ENCODE measurements at places on chromosomes 3 and 15.

GRCh38 chr3:129481766-129482332 lies 41.8 kb downstream of the IFT122 start:
- DNase-seq: no peak

GRCh38 chr15:63374686-63375520 lies 6.7 kb downstream of the CA12 start:
- no peak for DNase-seq

- DNase-seq: no peak
These were observed 28.7 kb downstream of the TLE3 start for GRCh38 chr15:70068783-70069565.

GRCh38 chr3:101940521-101941317 lies 91.4 kb downstream of the NFKBIZ start:
- no peak for DNase-seq

DNA sequence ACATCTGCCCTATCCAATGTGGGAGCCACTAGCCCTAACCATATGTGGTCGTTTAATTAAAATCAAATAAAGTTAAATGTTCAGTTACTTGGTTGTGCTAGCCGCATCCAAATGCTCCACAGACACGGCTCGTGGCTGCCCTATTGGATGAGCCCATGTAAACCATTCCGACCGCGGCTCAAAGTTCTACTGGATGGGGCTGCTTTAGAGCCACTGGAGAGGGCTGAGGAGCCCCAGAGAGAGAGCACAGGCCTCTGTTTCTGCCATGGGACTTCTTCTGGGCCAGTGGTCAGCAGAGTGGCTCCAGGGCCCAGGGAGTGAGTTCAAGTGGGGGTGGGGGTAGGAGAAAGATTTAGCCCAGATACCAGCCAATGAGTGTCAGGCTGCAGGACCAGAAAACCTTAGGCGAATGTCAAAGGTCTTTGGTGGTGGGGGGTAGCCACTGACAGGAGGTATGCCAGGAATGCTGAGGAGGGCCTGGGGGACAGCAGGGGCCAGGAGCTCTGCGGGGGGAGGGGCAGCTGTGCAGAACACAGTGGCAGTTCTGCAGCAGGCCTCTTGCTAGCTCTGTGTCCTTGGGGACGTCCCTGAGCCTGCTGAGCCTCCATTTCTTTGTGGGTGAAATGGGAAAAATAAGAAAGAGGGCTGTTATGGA lies 30.1 kb downstream of the SPSB4 start:
- no peak for DNase-seq

DNA sequence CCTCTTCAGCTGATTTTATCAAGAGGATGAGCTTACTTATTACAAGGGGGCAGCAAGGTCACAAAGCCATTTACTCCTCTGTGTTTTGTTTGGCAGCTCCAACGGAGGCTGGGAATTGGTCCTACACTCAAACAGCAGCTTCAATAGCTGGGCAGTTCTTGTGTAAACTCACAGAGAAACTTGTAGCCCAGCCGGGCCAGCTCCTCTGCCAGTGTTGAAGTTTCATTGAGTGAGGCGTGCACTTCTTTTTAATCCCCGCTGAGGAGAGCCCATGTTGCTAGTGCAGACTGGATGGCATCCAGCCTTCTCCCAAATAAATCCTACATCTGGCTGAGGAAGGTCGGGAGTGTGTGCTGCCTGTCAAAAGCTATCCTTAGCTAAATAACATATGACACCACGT lies 59.5 kb downstream of the BFSP2 start:
- DNase-seq: no peak

DNA sequence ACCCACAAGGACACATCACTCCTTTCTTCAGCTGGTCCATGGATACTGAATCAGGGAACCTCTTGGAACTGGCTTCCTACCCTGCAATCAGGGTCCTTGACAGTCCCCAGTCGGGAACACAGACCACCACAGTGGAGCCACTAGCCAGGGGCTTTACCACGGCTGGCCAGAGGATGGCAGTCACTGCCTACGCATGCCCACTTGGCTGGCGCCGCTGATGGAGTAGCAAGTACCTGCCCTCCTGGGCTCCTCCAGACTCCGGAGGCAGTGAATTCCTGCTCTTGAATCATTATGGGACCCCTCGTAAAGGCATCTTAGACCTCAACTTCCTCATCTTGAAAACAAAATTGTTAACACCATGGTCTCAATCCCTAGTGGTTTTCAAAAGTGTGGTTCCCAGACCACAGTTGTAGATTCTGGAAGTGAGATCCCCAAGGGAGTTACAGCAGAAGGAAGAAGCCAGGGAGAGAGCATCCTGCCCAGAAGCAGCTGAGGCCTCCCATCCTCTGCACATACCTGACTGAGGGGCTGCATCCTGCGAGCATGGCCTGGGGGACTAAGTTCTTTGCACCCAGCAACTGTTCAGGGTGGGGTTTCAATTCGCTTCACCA lies 9.1 kb upstream of the SKIC8 start:
- peak; percentile 17 for DNase-seq

GRCh38 chr3:24160424-24161095 lies 215.5 kb downstream of the NR1D2 start:
- DNase-seq: no peak

GRCh38 chr3:47193871-47194859 lies 30.3 kb upstream of the SETD2 start:
- no peak for DNase-seq

- no peak for DNase-seq
These were observed 129.5 kb downstream of the TFDP2 start for GRCh38 chr3:142019794-142020320.

DNA sequence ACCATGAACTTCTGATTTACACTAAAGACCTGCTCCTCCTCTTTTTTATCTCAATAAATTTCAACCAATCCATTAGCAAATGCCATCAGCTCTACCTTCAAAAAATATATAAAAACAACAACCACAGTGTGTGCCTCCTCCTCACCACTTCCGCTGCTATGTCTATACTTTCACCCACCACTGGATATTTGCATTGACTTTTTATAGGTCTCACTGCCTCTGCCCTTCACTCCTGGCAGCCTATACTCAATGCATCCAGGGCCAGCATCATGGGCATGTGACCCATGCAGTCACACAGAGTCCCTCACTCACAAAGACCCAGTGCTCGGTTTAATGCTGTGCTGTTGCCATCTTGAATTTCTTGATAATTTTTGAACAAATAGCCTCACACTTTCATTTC lies 53.5 kb upstream of the CCDC54 start:
- DNase-seq: no peak

DNA sequence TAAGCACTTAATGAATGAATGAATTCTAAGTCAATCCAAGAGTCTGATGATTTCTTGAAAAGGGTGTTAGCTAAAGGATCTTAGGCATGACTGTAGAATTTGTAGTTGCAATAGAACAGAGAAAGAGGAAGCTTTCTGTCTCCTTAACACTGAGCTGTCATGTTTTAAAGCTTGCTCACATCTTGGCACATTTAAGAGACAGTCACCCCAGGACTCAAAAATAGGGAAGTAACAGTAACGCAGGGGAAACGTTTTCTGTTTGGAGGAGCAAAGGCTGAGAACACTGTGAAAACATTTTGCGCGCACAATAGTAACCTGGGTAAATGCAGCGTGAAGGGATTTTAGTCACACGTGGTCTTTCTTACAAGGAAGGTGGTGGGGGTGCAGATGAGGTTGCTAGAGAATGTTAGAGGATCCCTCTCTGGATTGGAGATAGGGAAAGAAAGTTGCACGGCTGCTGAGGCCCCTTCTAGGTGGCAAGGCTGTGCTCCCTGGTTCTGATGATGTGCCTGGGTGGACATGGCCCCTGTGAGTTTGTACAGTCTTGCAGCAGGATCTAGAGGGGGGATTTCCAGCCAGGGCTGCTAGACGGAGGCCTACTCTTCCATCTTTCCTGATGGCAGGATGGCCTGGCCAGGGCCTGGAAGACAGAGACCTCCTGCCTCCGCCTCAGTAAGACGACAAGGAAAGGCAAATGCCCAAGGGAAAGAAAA lies 12.0 kb downstream of the STARD5 start:
- no peak for DNase-seq

GRCh38 chr15:88932875-88933330 lies 19.7 kb upstream of the MFGE8 start:
- no peak for DNase-seq

GRCh38 chr3:29453284-29454001 lies 172.6 kb downstream of the RBMS3 start:
- DNase-seq: no peak

- no peak for DNase-seq
These were observed 37.2 kb upstream of the CA12 start for GRCh38 chr15:63418811-63419210.

DNA sequence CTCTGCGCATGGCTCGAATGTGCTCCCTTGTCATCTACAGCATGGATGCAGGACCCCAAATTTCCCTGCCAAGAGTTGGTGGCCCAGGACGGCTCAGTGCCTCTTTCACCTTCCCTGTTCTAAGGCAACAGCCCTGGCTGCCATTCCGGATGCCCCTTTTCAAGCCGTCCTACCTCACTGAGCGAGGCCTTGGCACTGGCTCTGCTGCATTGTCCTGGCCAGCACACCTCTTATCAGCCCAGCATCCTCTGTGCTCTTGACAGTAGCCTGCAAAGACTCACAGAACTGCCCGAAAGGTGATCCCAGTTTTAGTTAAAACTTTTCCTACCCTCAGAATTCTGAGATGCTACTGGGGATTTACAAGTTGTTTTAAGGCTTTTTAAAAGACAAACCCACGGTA lies 122.0 kb downstream of the MECOM start:
- DNase-seq: no peak

GRCh38 chr3:128997486-128998133 lies 3.5 kb upstream of the EFCC1 start:
- DNase-seq: no peak

DNA sequence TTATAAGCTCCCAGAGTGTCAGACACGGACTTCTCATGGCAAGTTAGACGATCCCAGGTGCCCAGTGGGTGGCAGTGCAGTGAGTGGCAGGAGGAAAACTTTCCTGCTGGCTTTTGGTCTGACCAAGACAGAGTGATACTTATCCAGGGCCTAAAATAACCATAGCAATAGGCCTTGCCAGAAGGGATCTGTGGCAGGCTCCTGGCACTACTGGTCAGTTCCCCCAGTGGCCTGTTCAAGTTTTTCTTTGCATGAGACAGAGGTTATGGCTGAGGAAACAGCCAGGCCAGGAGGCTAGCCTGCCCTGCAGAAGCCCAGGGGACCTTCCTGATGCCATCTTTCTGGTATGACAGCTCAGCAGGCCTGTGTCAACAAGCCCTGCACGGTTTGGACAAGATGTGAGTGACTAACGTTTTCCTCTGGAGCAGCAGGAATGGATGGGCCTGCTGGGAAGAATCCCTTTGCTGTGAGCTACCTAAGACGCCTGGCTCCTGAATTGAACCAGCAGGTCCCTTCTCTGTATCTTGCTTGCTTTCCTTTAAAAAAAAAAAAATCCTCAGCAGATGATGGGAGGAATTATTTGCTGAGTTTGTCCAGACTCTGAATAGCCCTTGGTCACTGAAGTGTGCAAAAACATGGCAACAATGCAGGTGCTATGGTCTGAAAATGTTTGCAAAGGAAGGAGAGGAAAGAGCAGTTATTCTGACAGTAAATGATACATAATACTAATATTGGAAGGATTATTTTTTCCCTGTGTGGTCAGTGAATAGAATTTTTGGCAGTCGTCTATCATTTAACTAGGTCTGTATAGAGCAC lies 18.0 kb downstream of the SCG5 start:
- DNase-seq: no peak

DNA sequence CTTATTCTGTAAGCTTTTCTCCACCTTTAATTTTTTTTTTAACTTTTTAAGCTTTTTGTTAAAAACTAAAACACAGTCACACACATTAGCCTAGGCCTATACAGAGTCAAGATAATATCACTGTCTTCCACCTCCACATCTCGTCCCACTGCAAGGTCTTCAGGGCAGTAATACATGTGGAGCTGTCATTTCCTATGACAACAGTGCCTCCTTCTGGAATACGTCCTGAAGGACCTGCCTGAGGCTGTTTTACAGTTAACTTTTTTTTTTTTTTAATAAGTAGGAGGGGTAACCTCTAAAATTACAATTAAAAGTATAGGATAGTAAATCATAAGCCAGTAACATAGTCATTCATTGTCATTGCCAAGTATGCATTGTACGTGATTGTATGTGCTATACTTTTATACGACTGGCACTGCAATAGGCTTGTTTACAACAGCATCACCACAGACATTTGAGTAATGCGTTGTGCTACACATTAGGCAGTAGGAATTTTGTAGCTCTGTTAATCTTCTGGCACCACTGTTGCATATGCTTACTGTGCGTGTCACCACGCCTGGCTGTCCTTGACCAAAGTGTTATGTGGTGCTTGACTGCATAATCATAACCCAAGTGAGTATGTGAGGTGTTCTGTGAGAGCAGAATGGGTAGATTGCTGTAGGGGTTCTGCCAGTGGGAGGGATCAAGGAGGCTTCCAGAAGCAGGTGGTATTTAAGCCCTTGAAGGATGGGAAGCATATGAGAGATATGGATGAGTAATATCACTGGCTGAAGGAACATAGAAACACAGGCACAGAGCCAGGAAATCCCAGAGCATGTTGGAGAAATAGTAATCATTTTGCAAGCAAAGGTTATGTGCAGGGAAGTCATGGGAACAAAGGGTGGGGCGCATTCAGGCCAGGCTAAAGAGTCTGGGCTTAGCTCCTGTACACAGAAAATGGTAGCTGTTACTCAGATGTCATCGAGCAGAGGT lies 18.3 kb downstream of the FBXO22 start:
- DNase-seq: no peak

GRCh38 chr15:65902373-65902772 lies 33.1 kb downstream of the RAB11A start:
- no peak for DNase-seq

DNA sequence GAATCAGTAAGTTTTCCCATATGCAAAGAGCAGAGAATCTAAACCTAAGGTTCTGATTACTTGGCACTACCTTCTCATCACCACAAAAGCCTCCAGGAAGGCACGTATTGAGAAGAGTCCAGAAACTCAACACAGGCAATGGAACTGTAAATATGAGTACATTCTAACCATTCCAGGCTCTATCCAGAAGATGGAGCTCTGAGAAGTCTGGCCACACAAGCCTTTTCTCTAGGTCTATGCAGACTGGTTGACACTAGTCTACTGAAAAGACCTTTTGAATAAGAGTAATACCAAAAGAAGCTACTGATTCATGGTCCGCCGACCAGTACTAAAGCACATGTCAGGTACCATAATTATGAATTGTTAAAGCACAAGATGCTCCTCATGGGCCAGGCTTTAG lies 12.2 kb upstream of the NCKIPSD start:
- no peak for DNase-seq

DNA sequence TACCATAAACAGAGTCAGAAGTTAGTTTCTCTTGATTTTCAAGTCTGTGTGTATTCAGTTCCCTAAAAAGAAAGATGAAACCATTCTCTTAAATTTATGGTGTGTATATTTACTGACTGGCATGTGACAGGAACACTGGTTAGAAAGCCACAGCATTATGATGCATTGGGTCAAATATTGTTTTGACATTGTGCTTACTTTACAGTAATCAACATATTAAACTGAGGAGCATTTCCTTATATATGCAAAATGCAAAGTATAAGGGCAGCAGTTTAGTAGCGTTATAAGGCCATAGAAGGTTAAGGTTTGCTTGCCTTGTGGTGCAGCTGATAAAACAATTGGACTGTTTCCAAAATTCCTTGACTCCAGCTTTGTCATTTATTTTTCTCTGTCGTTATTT lies 72.9 kb downstream of the EPHA3 start:
- no peak for DNase-seq
